Mesenteric fat pad (tissue), 1 donor: ENCODE measurements at places on chromosomes 7 and 10. TPM values are rescaled to one million over a fixed set of nuclear protein-coding genes. Genes with fewer than 3 reads are reported as not detected.

DNA sequence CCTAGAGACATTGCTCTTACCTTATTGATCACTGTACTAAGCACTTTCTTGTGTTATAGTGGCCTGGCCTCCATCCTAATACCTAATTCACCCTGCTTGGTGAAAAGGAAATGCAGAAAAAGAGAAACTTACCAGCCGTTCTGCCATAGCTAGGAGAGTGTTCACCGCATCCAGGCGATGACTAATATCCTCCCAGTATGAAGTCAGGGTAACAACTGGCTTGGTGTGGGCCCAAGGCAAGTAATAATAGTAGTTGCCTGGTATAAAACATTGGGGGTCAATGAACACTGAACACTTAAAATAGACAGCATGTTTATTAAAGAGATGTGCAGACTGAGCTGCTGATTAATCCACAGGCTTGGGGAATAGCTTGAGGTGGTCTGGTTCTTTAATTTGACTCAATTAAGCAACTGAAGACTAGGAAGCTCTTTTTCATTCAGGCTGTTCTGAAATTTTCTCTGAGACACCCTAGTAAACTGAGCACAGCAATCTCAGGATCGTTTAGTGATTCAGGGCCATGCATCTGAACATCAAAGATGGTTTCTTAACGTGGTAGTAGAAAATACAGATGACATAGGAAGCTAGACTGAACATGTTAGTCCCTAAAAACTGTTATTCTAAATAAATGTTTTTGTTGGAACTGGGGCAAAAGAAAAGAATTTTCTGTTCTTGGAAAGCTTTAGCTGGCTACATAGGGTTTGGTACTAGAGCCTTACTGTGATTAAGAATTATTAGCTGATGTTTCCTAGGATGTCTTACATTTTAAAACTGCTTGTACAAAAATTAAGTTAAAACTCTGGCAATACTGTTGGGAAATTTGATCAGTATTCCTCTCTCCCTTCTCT lies 102.2 kb downstream of the MYOF start:
- DNase-seq = no peak

The PSTK gene
- 1.9 TPM for total RNA-seq

GRCh38 chr7:77460057-77460486 lies 43.9 kb upstream of the GSAP start:
- DNase-seq = no peak

The UTF1 gene
- not detected for total RNA-seq

DNA sequence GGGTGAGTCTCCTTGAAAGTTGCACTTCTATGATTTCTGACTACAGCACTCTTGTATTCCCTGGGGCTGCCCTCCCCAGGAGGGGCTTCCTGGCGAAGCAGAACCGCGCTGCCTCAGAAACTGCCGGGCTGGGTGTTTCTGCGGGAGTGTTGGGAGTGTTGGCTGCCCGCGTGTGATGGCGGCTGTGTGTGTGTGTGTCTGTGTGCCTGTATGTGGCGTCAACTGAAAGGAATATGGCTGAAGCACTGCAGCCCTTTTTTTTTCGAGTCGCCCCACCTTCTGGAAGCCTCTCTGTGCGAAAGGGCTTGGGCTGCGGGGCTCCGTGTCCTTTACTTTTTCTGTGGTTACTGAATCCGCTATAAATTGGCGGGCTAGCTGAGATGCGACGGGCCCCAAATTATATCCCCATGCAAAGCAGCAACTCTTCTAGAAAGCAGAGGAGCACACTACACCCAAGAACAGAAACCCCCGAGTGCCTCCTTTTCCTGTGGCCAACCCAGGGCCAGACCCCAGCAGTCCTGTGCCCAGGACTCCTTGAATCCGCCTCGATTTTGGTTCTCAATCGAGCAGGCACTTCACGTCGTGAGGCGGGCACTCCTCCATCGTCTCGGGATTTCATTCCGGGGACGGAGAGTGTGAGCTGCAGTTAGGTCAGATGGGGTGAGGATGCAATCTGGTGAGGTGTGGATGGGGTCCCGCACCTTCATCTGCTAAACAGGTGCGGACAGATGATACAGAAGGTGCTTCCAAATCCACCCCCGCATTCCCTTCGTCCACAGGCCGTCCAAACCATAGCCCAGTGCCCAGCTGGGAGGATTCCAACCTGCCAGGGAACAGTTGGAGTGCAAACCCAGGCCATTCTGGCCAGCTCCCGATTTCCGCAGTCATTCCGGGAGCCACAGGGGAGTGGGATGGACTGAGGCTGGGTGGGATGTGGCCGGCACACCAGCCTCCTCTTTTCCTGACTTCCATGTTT lies 22.5 kb upstream of the ZNF273 start:
- no peak for DNase-seq

GRCh38 chr7:120400806-120401455 lies 128.0 kb downstream of the KCND2 start:
- DNase-seq = no peak

- no peak for DNase-seq
These were observed 158.9 kb upstream of the GPR26 start for GRCh38 chr10:123507298-123507697.

DNA sequence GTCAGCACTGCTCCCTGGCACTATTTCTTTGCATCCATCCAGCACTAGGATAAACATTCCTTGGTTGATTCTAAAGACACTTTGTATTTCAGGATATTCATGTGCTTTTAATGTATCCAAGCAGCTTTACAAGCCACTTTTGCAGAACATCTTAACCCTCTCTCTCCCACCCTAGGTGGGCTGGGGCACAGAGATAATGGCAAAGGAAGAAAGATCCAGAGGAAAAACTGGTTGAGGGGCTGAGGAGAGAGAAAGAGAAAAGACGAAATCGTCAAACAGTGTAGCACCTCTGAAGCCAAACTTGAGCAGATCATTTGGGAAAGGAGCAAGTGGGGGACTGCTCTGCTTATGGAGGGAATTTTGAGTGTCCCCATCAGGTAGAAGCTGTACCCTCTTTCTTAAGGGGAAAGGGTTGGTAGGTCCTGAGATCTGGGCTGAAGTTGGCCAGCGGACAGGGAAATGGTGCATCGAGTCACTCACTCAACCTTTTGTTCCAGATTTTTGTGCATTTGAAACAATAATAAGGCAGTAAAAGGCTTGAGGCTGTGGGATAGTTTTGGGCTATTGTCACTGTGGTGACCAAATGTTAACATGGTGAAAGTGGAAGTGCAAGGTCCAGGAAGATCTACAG lies 4.2 kb upstream of the HOXA13 start:
- DNase-seq = no peak

GRCh38 chr7:79604841-79605240 lies 151.4 kb upstream of the MAGI2 start:
- DNase-seq = no peak

The MALRD1 gene
- total RNA-seq = 1.1 TPM

The TRIM4 gene
- 21.2 TPM for total RNA-seq

GRCh38 chr7:134804351-134804750 lies 24.9 kb downstream of the CALD1 start:
- no peak for DNase-seq

DNA sequence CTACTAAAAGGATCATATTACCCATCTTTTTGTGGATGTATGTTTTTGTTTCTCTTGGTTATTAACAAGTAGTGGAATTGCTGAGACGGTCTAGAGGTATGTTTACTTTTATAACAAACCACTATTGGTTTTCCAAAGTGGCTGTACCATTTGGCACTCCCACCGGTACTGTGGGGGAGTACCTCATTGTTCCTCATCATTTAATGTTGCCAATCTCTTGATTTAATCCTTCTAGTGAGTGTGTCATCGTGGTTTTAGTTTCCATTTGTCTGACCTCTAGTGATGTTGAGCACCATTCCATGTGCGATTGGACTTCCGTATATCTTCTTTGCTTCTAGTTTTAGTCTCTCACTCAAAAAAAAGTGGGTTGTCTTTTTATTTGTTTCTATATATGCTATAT lies 50.4 kb downstream of the RBM33 start:
- no peak for DNase-seq

GRCh38 chr7:120805636-120806388 lies 52.1 kb downstream of the TSPAN12 start:
- no peak for DNase-seq

- no peak for DNase-seq
These were observed 35.6 kb downstream of the ACADSB start for GRCh38 chr10:123044391-123044790.

The LRRC4 gene
- 6.5 TPM for total RNA-seq

- no peak for DNase-seq
These were observed 43.1 kb downstream of the GHRHR start for GRCh38 chr7:31006857-31007256.

GRCh38 chr7:7183838-7184463 lies 1.6 kb downstream of the C1GALT1 start:
- DNase-seq = no peak

GRCh38 chr7:21028186-21028585 lies 241.5 kb upstream of the SP8 start:
- no peak for DNase-seq

GRCh38 chr10:102802920-102803534 lies 34.2 kb downstream of the CYP17A1 start:
- no peak for DNase-seq

GRCh38 chr7:50369143-50370026 lies 64.9 kb downstream of the IKZF1 start:
- DNase-seq = no peak

- DNase-seq = no peak
These were observed 597.5 kb upstream of the PFKP start for GRCh38 chr10:2469802-2470201.

DNA sequence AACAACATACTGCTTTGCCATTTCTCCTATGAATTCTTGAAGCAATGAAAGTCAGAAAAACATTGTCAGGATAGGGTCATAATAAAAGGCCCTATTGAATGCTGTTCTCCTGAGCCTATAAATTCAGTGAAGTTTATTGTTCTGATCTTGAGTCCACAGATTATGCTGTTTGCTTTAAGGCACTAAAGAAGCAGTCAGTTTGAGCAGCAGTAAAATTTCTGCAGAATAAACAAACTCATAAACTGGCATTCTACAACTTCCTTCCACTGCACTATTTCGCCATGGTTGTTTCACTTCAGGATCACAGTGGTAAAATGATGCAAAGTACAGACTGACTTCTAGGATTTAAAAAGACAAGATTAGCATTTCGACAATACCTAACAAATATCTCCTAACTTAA lies 503.2 kb downstream of the SH2D4B start:
- DNase-seq = no peak

DNA sequence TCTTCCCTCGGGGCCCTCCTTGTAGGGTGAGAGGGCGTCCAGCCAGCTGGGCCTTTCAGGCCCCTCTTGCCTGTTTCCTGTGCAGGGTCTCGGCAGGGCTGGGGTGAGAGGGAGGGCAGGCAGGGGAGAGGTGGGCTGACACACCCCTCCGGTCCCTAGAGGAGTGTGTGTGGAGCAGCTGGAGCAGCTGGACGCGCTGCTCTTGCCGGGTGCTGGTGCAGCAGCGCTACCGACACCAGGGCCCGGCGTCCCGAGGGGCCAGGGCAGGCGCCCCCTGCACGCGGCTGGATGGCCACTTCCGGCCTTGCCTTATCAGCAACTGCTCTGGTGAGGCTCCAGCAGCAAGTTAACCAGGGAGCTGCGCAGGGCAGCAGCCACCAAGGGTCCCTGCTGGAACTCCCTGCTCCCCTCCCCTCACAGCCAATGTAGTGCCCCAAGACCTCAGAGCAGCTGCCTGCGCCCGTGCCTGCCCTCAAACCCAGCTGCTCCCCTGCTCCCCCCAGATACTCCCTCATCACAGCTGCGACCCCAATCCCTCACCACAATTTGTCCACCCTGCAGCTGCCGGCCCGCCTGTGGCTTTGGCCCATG lies 15.7 kb upstream of the ZNF862 start:
- no peak for DNase-seq

DNA sequence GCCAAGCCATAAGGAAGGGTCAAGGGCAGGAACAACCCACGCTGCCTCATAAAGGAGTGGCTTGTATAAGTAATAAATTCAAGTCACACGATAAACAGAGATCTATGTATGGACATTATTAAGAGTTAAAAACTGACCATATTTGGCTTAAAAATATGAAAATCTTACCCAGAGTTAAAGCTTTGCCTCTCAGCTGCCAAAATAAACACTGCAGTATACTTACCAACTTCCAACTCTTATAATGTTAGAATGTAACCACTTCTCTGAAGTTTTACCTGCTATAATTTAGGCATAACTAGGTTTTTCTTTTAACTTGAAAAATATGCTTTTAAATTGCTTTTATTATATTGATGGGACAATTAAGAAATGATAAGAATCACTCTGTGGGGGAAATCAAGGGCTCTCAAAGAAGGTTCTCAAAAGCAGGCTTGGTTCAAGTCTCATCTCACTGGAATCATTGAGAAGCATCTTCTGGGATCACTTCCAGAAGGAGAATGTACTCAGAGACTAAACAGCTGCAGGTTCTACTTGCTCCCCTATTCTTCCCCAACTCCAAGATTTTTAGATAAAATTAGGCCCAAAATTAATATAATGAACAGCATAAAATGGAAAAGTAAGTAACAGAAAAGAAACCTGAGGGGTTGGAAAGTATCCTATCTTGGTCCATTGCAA lies 16.1 kb upstream of the CAV2 start:
- no peak for DNase-seq

DNA sequence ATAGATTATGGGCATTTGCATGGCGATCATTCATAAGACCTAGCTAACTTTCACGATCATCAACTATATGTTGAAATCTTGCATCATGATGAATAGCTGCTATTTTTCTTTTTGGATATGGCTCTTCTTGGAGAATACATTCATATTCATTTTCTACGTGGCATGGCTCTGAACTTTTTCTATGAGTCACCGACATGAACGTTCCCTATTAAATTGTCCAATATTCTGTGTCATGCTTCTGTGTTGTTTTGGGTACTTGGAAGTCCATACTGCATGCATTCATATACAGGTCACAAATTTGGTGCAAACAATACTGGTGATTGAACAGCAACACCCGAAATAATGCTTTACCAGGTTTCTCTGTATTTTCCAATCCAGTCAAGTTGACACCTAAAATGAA lies 37.9 kb upstream of the ANKRD1 start:
- no peak for DNase-seq

DNA sequence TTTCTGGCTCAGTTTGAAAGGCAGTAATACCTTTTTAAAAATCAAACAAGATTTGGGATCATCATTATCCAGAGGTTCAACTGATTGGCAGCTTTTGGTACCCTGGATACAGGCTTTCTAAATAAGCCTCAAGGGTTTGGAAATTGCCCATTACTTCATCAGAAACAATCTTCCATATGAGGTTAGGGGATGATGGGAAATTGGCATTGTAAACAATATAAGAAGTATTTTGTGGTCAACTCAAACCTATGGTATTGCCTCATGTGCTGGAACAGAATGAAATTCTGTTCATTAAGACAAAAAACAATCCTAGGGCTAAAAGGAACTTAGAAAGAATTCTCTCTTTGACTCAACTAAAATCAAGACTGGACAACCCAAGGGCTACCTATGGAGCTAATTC lies 92.6 kb upstream of the HECTD2 start:
- DNase-seq = no peak

GRCh38 chr10:11604865-11605650 lies 6.4 kb downstream of the USP6NL start:
- DNase-seq = no peak

GRCh38 chr7:114414156-114415063 lies at the start of gene FOXP2:
TSS of gene FOXP2 (plus strand) at chr7:114414815. CDS start at chr7:114426512, 11,697 bp downstream.
- no peak for DNase-seq
